ENCODE measurements at places on chromosomes 5 and 9.
A peak's percentile ranks its signal among the peaks of the same experiment; 100 is the strongest.

GRCh38 chr9:8613346-8613825 lies 813.8 kb upstream of the DMAC1 start:
- DNase-seq: no peak

GRCh38 chr5:141771562-141771961 lies 89.5 kb upstream of the ARAP3 start:
- DNase-seq: no peak

DNA sequence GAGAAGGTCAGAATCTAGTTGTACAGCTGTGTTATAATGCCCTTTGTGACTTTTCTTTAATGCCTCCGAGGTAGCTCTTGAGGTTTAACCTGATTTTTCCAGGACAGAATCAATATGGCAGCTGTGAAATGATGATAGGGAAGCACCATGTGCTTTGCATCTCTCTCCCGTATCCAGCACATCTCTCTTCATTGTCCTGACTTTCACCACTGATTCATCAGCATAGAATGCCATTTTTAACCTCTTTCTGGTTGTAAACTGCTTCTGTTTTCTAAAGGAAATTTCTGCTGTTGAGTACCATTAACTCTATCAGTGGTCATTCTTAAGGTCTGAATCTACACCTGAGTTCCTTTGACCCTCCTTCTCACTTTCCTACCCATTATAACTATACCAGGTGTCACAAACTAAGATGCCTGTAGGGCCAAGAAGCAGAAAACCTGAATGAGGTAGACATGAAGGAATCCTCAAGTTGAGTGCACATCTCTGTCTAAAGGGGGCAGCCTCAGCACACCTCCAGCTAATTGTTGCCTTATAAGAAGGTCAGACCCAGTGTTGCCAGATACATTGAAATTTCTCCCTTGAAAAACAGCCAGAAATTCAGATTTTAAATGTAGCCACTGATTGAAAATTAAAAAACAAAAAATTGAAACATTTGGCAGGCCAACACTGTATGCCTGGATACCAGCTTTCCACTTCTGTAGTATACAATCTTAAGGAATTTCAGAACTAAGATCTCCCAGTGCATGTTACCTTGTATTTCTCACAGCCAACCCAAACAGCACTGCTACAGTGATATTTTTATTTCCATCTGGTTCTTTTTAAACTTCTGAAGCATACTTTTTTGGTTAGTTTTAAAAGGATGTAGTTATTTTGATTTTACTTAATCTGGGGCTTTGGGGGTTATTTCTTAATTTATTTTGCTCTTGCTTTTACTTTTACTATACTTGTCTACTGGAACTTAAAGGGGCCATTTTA lies 35.8 kb upstream of the TLX3 start:
- DNase-seq: peak; percentile 62

DNA sequence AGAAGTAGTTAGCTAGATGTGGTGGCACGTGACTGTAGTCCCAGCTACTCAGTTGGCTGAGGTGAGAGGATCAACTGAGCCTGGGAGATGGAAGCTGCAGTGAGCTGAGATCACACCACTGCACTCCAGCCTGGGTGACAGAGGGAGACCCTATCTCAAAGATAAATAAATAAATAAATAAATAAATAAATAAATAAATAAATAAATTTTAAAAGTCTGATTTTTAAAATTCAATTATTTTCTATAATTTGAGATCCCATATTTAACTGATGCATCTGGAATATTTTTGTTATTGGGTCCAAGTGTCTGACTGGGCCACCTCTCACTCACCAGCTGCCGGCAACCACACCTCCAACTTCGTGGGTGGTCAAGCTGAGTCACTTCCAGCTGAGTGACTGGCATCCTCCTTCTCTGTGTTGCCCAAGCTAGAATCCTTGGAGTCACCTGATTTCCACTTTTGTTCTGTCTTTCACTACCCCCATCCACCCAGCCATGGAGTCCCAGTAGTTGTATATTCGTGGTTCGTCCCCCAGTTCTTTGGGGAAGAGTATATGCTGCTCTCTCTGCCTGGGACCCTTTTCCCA lies 70.9 kb downstream of the EGFLAM start:
- DNase-seq: peak; percentile 62

DNA sequence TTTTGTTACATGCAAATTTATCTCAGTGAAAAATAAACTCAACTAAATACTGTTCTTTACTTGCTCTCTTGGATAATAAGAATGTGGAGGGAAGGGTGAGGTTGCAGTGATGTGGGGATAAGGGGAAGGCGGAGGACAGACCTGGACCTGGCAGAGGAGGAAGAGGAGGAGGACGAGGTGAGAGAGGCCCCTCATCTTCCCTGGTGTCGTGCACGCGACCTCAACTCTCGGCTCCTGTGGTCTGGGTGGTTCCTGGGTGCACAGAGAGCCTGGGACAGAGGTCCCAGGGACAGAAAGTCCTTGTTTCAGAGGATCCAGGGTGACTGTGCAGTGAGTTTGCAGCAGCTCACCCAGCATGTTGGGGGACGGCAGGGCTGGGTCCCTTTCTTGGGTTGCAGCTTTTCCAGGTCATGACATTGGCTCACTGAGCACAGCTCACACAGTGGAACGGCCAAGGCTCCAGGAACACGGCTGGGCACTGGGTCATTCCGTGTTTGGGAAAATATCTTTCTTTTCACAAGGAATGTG lies 37.7 kb upstream of the LPCAT1 start:
- DNase-seq: no peak

GRCh38 chr9:120562861-120563443 lies 17.0 kb downstream of the CDK5RAP2 start:
- no peak for DNase-seq

DNA sequence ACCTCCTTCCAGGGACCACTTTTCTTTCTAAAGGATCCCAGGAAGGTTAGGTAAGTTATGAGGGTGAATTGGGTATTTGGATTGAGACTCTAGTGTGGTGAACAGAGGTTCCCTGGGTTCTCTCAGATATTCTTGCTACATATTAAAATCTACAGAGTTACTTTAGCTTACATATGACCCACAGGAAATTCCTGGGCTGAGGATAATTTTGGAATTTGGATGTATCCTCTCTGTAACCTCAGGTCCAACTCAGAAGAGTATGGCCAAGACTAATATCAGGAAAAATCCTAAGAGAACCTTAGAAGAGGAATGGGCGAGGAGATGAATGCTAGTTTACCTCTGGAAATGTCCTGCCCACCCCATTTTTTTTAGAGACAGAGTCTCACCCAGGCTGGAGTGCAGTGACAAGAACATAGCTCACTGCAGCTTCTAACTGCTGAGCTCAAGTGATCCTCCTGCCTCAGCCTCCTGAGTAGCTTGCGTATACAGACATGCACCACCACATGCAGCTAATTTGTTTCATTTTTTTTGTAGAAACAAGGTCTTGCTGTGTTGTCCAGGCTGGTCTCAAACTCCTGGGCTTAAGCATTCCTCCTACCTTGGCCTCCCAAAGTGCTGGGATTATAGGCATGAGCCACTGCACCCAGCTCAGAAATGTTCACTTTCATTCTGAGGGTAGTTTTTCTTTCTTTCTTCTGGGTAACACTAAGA lies 196.4 kb downstream of the ARHGEF28 start:
- DNase-seq: no peak

- no peak for DNase-seq
These were observed 93.6 kb upstream of the TNC start for GRCh38 chr9:115211413-115212124.

DNA sequence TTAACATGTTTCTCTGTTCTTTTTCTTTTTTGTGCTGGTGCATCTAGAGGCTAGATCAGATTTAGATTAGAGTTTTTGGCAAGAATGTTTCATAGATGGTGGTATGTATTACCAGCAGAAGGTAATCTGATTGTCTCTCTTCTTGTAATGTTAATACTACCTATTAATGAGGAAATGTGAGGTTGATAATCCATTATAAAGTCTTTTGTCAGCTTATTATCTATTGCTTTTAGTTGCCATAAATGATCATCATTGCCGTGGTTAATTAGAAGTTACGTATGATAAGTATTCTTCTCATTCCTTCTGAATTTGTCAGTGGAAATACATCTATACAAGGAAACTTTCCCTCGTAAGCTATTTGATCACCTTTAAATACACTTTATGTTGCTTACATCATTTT lies 135.0 kb downstream of the PAM start:
- no peak for DNase-seq

DNA sequence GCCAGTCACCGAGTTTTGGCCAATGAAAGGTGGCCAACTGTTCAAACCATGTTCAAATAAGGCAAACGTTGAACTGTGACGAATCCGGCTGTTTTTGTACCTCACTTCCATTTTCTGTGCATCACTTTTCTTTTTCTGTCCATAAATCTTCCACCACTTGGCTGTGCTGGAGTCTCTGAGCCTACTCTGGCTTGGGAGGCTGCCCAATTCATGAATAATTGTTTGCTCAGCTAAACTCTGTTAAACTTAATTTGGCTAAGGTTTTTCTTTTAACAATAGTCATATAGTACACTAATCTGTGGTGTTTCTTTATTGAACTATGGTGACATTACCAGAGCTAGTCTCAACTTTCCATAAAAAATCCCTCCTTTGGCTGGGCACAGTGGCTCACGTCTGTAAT lies 11.3 kb downstream of the NIM1K start:
- DNase-seq: no peak

GRCh38 chr9:126591922-126592321 lies 21.8 kb upstream of the LMX1B start:
- no peak for DNase-seq

DNA sequence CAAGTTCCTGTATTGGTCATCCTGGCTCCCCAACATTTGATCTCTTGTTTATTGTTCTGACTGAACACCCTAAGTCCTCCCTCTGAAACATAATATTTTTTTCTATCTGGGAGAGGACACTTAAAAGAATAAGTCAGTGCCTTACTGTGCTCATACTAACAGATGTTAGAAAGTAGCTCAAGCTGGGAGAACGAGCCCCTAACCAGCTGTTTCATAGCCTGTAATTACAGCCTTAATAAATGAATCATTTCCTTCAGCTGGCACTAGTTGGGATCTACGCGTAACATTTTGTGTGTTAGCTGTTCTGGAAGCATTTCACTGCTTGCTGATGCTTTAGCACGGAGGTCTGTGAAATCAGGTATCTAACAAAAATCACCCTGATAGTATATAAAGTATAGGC lies 345.9 kb upstream of the RIOK2 start:
- no peak for DNase-seq

DNA sequence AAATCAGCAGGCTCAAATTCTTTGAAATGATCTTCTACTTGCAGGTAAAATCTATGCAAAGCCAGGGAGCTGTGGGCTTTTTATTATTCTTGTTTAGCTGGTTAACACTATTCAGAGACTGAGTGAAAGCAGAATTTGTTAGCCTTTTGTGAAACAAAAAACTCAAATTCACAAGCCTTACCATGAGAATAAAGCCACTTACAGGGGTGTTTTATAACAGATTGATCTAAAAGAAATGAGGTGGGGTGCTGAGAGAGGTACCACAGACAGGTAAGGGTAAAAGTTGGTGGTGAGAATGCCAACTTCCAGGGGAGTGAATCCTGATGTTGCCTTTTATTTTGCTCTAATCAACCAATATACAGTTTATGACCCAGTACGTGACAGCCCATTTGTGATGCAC lies 1585.6 kb downstream of the EFNA5 start:
- no peak for DNase-seq

GRCh38 chr5:54671681-54672080 lies 154.1 kb downstream of the SNX18 start:
- no peak for DNase-seq

- DNase-seq: peak; percentile 71
These were observed at the start of gene LURAP1L for GRCh38 chr9:12774861-12775678. LURAP1L (plus strand) TSS chr9:12775020; CDS start chr9:12775716, 696 bp downstream.

DNA sequence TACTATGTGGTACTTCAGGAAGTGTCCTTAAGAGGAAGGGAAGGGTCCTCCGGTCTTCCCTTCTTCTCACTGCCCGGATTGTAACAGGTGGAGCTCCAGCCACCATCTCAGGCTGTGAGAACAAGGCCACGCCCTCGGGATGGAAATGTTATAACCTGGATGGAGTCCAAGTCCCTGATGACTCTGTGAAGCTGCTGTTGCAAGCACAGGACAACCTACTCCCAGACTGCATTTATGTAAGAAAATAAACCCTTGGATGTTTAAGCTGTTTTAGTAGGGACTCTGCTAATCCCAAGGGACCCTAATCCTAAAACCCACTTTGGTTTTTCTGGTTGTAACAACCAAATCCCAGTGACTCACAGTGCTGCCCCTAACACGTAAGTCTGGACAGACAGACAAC lies 221.6 kb downstream of the ACTL7B start:
- DNase-seq: no peak
